ENCODE measurements at places on chromosomes 6 and 20. TPM values are rescaled to one million over a fixed set of nuclear protein-coding genes. Genes with fewer than 3 reads are reported as not detected.

The LY6G5B gene
- 13.9 TPM for total RNA-seq

GRCh38 chr20:47334022-47334551, 22.4 kb downstream of the ZMYND8 start:
- DNase-seq: no peak

- no peak for DNase-seq
These were observed 137.7 kb downstream of the LCA5 start for GRCh38 chr6:79399499-79399898.

DNA sequence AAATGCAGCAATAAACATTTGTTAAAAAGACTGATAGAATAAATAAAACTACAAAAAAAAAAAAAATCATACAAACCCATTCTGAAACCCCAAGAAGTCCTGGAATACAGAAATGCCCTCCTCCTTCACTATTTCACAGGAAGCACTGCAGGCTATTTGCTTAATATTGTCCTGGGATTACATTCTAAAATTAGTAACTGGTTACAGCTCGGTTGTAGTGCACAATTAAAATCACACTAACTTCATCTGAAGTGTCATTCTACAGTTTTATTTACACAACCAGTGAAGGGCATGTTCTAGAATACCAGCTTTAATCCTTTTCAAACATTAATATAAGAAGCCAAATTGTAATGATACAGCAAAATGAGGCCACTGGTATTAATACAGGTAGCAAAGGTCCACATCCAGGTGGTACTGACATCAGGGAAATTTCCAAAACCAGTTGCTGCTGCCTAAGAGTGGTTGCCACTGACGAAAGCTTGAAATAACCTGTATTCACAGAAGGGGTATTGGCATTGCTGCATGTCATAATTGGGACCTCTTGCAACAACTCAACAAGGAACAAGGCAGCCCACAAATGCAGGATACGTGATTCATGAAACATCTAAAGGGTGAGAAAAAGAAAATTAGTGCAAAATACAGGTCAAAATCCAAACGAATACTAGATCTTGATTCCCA, 26.9 kb downstream of the AKIRIN2 start:
- DNase-seq: no peak

DNA sequence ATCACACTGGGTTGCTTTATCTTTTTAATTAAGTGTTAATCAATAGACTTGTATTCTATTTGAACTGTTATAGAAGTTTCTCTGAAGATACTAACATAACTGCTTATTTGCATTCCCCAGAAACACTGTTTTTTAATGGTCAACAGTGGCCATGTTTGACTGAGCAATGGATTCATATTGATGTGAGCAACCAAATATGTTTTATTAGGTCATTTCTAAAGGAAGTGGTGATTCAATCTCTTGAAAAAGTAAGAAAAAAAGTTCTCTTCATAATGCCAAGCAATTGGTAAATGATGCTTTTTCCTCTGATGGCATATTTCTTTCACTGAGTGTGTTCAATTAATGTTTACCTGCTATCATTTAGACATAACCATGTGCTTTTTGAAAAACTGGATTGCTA, 593.0 kb upstream of the CITED2 start:
- no peak for DNase-seq

DNA sequence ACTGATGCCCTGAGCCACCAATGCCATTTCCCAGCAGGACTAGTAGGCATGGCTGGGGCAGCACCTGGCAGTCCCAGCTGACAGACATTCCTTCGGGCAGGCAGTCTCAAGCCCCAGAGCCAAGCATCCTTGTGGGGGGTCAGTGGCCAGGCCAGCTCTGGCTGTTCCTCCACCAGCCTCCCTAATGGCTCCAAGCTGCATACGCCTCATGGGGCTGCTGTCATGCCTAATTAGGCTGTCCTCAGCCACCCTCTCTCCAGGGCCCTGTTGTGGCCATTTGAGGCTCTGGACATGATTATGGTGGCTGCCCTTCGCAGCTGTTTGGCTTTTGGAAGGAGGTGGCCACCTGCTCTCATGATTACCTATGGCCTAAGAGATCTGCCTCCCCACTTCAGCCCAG, 79.4 kb downstream of the DLGAP4 start:
- no peak for DNase-seq

The CLVS2 gene
- 0.62 TPM for total RNA-seq

DNA sequence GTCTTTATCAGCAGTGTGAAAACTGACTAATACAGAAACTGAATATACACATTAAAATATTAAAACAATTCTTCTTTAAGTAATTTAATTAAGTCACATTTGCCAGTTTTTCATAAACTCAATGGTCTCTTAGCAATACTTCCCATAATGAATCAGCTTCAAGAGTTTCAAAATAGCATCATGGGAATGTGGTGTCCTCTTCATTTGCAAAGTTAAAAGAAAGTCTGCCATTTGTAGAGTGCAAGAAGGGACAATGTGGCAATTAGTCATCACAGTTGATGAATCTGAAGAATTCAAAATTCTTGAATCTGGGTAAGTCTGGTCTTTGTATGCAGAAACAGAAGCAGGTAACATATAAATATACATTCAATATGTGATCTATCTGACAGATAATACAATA, 38.7 kb downstream of the SYNE1 start:
- DNase-seq: no peak

GRCh38 chr6:89162047-89162371, 16.2 kb downstream of the PM20D2 start:
- DNase-seq: no peak

The EYA2 gene
- total RNA-seq: 8.1 TPM

DNA sequence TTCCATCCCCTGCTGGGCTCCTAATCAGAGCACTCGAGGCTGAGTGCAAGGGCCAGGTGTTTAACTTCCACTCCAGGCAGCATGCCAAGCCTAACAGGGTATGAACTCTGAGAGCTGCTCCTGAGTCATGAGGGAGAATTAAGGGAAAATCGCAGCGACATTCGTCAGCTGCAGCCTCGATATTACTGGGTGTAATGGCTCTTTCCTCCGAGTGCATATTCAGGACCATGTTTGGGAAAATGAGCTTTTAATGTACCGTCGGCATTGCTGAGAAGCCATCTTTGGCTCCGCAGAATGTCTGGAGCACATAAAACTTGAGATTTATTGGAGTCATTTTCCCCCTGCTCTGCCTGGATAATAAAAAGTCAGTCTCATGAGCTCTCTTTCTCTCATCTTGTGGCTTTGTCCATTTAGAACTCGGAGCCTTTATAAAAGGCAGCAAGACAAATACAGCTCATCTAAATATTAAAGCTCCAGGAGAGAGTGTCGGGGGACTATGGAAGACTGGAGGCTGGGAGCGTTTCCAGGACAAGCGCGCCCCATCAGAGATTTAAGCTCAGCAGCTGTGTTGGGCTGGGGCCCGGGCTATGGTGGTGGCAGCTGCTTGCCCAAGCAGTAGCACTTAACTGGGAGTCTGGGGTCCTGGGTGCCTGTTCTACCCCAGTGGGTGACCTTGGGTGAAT, 103.7 kb downstream of the TOX2 start:
- DNase-seq: no peak

DNA sequence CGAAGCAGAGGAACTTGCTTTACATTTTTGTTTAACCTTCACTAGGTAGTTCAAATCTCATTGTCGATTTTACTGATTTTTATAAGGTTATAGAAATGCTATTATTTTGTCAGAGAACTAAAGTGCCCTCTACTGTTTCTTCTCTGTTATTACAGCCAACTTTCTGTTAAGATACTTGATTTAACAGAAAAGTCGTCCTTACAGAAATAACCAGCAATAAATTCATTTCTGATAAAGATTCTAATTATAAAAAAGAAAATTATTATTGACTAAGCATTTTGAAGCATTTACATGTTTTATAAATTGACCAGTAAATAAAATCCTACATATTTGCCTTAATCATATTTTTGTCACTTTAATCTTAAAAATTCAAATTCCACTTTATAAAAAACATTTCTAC, 60.8 kb downstream of the OGFRL1 start:
- DNase-seq: no peak
